ENCODE measurements at places on chromosomes 11 and 22.
A peak's percentile ranks its signal among the peaks of the same experiment; 100 is the strongest.

GRCh38 chr22:43289976-43290721 lies 53.0 kb downstream of the SCUBE1 start:
- no peak for DNase-seq

GRCh38 chr11:9689721-9690120 lies 25.8 kb downstream of the SWAP70 start:
- no peak for DNase-seq

DNA sequence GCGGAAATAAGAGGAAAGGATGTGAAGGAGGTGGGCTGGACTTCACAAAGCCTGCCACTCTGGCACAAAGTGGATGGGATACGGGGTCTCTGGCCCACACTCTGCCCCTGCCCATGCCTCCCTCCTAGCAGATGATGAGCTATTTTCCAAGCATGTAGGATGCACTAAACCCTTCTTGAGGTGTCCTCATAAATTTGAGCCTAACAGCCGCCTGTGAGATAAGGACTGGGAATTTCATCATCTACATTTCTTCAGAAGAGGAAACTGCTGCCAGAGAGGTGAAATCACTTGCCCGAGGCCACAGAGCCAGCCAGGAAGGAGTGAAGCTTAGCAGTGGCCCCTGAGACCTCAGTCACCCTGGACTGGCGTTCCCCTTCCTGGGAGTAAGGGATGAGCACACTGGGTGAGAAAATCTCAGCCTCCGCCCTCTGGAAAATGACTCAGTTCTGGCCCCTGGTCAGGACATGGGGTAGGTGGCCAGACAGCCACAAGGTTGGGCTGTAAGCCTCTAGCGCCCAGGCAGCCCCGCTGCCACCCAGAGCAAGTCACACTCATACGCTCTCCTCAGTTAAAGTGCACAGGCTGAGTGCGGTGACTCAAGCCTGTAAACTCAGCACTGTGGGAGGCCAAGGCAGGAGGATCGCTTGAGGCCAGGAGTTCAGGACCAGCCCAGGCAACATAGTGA lies 27.9 kb downstream of the MB start:
- peak; percentile 46 for DNase-seq

GRCh38 chr11:46277622-46278386 lies at the start of gene CREB3L1:
Gene CREB3L1, plus strand, starts transcription at chr11:46277662. Its CDS starts 450 bp downstream, at chr11:46278112.
- peak; percentile 84 for DNase-seq

GRCh38 chr11:18771266-18772035 lies 20.1 kb downstream of the PTPN5 start:
- DNase-seq: no peak

DNA sequence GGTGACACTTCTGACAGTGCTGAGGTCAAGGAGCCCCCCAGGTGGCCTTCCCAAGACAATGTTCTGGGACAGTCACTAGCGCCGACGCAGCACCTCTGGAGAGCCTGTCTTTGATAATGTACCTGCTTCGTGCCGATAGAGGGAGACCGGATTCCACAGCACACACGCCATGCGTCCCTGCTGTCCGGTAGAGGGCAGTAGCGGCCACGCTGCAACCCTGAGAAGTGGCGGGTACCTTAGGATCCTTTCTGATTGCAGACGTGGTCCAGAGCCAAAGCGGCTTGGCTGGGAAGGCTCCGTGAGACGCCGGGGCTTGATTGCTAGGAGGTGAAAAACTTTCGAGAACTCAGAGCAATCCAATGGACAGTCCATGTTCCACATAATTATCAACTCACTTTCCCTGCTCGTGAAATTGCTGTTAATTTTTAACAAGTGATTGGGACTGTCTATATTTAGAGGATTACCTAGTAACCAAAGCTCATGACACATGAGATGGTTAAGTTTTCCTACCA lies 11.4 kb upstream of the BARX2 start:
- peak; percentile 61 for DNase-seq

DNA sequence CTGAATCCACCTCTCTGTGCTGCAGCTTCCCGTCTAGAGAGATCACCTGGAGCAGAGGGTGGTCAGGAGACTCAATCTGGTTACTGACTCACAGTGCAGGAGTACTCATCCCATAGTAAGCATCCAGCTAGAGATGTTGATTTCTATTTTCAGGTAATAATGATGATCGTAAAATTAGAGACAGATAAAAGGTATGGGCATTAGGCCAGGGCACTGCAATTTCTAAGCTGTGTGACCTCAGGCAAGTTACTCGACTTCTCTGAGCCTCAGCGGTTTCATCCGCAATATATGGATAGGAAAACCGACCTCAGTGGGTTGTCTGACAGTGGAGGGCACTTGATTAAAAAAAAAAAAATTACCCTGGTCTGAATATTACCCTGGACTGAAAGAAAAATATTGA lies 13.8 kb upstream of the SAMM50 start:
- no peak for DNase-seq

DNA sequence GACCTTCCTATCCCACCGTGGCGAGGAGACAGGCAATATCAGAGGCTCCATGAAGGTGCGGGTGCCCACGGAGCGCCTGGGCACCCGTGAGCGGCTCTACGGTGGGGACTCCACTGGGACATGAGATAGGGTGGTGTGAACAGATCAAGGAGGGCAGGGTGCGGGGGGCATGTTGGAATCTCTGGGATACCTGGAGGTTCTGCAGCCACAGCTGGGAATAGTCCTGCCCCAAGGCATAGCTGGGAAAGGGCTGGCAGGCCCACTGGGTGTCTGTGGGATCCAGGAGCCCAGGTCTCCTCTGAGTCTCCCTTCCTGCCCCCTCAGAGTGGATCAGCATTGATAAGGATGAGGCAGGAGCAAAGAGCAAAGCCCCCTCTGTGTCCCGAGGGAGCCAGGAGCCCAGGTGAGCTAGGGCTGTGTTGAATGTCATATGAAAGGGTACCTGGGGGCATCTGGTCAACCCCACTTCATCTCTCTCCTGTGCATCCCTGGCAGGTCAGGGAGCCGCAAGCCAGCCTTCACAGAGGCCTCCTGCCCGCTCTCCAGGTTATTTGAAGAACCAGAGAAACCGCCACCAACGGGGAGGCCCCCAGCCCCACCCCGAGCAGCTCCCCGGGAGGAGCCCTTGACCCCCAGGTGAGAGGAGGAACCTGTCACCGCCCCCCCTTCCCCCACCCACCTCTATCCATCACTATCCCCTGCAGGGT lies 8.5 kb downstream of the PHOX2A start:
- DNase-seq: no peak

- DNase-seq: no peak
Observed at GRCh38 chr11:31817621-31818424, 6.7 kb upstream of the PAX6 start.

DNA sequence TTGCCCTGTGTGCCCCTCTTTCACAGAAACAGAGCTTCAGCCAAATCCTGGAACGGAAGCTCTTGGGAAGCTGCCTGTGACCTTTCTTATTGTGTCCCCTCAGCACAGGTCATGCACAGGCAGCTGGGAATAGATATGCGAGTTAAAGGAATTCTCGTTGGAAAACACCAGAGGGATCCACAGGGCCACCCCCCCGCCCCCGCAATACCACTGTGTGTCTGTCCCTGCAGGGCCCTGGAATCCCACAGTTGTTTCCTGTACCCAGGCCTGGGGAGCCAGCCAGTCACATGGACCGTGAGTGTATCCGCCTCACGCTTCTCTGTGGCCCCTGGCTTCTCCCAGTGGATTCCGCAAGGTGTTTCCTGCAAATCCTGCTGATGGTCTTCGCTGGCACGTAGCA lies 29.0 kb downstream of the TIMP3 start:
- DNase-seq: no peak

- DNase-seq: no peak
Observed at GRCh38 chr11:79661373-79661772, 220.5 kb upstream of the TENM4 start.

DNA sequence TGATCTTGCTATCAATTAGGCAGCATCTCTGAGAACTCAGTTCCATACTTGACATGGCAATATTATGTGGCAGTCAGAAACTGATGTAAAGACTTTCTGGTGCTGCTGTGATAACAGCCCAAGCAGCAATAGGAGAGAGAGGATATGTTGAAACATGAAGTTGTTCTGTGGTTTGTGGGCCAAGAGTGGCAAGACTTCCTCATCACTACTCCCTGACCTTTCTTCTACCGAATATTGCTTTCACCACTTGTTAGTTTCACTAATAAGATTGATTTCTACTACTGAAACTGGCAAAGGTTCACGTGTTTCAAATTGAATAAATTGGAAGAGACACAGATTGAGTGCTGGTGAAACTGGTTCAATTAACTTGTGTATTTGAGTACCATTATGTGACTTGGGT lies 852.6 kb upstream of the RAG2 start:
- no peak for DNase-seq

DNA sequence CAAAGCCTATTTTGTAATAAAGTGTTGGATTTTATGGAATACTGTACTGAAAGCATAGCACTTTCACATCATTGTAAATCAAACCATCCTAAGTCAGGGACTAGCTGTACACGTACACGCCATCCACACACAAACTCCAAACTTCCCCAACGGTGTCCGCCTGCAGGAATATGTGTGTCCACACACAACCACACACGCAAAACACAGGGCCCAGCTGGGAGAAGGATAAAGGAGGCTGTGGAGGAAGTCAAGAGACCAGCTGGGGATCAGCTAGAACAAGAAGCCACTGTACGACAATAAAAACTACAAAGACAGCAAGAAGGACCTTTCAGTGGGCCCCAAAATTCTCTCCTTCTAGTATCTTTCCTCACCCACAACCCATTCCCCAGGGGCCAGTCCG lies 1.6 kb downstream of the TRIM29 start:
- DNase-seq: no peak

DNA sequence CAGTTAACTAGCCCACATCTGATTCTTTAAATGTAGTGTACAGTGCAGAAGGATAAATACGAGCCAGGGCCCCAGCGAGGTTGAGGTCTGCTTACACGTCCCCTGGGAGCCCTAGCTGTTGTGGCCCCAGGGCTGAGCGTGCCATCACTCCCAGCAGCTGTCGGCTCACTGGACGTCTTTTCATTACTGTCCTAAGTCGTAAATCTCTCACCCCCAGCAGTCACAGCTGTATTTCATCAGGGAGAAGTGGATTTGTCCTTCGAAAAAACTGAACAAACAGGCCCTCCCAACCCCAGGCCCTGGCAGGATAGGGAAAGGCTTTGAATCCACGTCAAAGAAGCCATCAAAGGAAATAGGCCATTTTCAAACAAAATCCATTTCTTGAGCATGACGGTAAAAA lies 110.4 kb upstream of the CSNK2A3 start:
- no peak for DNase-seq

DNA sequence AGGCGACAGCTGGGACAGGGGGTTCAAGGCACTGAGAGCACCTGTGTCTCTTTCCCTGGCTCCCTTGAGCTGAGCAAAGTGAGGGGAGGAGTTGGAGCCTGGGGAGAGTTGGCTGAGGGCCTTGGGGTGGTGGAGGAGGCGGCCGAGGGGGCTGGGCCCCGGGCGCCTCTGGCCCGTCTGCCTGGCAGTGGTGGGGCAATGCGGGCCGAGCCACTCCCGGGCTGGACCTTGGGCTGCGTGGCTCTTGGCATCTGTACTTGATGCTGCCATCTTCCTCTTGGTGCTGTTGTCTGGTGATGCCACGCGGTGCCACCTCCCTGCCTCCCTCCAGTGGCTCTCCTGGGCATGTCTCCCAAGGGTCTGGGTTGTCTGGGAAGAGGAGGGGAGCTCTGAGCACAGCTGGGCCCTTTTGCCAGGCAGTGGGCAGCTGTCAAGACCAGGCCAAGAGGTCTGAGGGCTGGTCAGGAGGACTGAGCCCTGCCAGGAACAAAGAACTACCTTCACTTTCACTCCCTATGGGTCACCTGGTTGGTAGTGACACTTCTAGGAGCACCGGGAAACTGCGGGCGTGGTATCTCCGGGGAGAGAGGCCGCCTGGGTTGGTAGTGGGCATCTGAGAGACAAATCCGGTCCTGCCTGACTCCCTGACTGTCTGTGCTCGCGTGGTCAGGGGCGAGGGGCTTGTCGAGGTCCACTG lies 1.3 kb downstream of the GRIK4 start:
- DNase-seq: no peak

- DNase-seq: peak; percentile 17
Observed at GRCh38 chr11:101862391-101863233, 52.2 kb upstream of the CEP126 start.

GRCh38 chr11:77236901-77237300 lies 64.6 kb downstream of the GDPD4 start:
- DNase-seq: no peak

DNA sequence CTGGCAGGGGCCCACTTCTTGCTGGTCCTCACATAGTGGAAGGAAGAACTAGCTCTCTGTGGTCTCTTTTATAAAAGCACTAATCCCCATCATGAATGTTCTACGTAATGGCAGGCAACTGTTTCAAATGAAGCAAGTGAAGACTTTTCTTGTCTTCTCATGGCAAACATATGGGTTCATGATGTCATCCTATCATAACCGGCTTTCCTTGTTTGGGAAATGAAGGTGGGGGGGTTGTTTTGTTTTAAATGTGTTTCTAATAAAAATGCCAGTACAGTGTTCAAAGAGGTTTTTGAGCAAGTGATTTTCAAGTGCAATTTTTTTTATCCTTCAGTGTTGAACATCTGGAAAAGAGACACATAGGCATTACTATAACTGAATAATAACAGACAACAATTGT lies 33.4 kb downstream of the REXO2 start:
- DNase-seq: no peak

GRCh38 chr22:26681395-26681821 lies 24.0 kb downstream of the MIAT start:
- peak; percentile 84 for DNase-seq

DNA sequence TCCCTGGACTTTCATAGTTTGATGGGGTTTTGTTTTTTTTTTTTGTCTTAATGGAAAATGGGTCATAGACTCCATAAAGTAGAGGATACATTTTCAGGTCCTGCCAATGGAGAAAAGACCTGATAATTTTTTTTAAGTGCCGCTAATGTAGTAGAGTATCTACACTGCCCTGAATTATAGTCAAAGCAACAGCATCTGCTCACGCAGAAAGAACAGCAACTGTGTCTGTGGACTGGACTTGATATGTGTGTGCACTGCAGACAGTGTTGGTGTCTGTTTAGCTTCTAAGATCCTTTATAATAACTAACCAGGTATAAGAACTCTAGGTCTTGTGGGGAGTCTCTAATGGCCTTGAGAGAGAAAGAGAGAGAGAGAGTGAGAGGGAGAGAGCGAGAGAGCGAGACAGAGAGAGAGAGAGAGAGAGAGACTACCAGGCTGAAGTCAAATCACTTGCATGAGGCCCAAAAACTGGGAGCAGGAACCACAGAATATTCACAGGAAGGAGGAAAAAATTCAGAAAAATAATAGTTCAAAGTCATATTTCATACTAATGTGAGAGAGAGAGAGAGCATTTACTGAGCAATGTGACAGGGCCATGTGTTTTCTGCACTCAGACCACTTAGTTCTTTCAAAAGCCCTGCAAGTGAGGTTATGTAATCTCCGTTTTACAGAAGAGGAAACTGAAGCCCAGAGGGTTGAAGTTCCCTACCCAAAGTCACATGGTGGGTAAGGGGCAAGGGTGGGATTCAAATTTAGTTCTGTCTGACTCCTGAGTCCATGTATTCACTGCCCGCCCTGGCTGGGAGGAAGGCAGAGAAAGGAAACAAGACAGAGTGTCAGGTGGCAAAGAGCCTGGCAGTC lies 8.6 kb upstream of the MIAT start:
- no peak for DNase-seq

DNA sequence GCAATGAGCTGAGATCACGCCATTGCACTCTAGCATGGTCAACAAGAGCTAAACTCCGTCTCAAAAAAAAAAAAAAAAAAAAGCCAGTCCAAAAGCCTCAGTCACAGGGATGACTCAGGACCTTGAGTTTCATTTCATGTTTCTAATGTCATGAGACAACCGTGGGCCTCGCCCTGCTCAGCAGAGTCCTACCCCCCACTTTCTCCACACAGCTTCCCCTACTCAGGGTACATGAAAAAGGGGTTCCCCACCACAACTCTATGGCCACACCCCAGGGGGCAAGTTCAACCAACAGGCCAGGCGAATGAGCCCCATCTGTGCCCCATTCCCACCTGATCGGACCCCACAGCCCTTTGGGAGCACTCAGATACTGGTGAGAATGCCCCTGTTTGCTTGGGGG lies 24.3 kb upstream of the ADA2 start:
- DNase-seq: no peak
